ENCODE measurements at places on chromosomes 3 and 15.

GRCh38 chr15:31248263-31248662 lies 78.4 kb upstream of the KLF13 start:
- no peak for DNase-seq

GRCh38 chr3:187020376-187020775 lies 90.0 kb downstream of the ST6GAL1 start:
- no peak for DNase-seq

DNA sequence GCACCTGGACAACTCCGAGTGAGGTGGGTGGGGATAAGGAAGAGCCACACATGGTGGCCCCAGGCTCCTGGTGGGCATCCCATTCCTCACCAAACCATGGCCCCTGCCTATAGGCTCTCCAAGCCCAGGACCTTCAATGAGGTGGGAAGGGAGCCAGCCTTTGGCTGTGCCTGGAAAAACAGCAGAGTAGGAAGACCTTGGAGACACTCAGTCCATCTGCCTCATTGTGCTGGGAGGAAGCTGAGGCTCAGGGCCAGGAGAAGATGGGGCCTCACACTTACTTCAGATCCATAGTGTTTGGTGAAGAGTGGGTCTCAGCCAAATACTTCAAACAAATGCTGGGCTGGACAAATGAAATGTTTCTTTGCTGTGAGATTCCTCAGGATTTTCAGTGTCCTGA lies 47.4 kb upstream of the APEH start:
- no peak for DNase-seq

GRCh38 chr3:184230603-184231528 lies 1.5 kb downstream of the VWA5B2 start:
- no peak for DNase-seq

- DNase-seq, result no peak
Observed at GRCh38 chr3:111923095-111923771, 55.6 kb upstream of the ABHD10 start.

DNA sequence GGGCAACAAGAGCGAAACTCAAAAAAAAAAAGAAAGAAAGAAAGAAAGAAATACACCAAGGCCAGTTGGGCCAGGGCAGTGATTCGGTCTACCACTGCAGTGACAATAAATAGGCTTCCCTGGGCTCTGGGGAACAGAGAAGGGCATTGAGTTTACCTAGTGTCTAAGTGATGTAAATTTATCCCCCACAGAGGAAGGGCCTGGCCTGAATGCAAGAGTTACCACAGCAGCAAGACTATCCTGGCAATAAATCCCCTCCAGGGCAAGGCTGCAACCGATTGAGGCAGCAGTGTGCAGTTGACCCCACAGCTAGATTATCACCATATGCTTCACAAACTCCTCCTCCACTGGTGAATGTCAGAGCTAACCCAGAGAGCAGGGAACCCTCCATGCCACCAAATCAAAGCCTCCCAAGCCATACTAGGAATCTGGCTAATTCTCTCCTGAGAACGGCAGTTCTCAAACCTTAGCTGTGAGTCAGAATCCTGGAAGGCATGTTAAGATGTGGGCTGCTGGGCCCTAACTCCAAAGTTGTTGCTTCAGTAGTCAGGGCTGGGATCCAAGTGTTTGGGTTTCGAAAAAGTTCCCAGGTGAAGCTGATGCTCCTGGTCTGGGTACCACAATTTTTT lies 64.3 kb upstream of the GATM start:
- no peak for DNase-seq

All from hematopoietic multipotent progenitor cell treated with erythropoietin and hydrocortisone succinate and interleukin-3 and kit ligand, for 4 days (in vitro differentiated cells).